ENCODE measurements at places on chromosomes 11 and 22. TPM values are rescaled to one million over a fixed set of nuclear protein-coding genes. Genes with fewer than 3 reads are reported as not detected.

- no peak for DNase-seq
Observed at GRCh38 chr22:45804319-45804985, 132.8 kb downstream of the ATXN10 start.

Gene CLNS1A
- 158 TPM for polyA plus RNA-seq

Gene MPZL2
- not detected for polyA plus RNA-seq

Gene SMTNL1
- polyA plus RNA-seq, result not detected

DNA sequence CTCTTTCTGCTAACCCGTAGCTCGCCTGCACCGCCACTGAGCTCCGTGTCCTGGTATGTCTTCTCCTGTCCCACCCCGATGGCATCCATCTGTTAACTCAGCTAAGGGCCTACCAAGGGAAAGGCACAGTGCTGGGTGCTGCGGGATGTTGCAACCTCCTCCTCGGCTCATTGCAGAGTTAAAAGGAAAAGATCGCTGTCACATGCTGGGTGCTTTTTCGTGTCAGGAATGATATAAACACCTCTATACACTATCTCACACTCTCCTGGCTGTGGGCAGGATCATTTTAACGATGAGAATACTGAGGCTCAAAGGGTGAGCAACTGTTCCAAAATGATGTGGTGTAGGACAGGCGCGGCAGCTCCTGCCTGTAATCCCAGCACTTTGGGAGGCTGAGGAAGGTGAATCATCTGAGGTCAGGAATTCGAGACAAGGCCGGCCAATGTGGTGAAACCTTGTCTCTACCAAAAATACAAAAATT is 10.1 kb downstream of the TXN2 start:
- DNase-seq, result no peak

DNA sequence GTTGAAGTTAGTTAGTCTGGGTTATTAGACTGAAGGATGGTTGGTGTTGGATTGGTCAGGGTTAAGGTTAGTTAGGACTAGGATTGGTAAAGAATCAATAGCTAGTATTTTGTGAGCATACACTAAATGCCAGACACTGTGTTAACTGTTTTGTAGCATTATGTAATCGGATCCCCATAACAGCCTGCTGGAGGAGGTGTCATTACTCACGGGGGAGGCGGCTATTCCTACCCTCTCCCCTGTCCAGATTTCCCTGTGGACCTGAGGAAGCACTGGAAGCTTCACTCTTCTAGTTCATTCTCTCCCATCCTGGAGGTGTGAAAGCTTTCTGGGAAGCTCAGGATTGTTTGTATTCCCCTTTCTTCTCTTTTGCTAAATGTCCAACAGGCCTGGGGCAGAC is 40.5 kb upstream of the KCNJ11 start:
- no peak for DNase-seq

All from AG04450 (cell line).